ENCODE measurements at places on chromosomes 1 and 21.

GRCh38 chr1:81327743-81328142, 473.0 kb upstream of the ADGRL2 start:
- no peak for DNase-seq

DNA sequence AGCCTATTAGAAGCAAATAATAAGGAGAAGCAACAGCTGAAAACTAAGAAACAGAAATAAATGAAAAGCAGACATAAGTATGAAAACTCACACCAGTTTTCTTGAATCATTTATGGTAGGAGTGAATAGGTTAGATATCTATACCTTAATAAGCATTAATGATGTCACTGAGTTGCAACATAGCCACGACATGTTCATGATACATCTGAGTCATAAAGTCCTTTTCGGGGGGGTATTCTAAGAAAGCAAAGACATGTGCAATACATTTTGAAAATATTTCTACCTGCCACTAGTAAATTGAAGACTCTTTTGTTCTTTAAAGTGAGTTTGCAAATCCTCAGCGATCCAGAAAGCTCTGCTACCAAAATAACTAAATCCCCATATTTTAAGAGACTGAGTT, 7.2 kb downstream of the CD34 start:
- DNase-seq: no peak

DNA sequence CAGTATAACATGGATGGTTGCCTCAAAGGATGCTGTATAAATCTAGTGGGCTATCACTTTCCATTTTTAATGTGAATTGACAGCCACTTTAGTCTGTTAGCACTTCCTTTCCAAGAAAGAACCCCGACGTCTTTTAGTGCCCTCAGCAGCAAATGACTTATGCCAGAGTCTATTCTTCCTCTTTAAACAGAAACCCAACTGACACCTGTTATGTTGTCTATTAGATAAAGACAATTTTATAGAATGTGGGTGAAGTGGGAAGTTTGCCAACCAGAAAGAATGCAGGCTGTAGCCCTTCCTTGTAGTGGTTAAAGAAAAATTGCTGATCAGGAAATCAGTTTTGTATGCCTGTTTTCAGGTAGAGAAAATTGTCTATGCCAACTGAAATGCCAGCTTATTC, 344.9 kb downstream of the ZNF326 start:
- DNase-seq: peak; percentile 5

DNA sequence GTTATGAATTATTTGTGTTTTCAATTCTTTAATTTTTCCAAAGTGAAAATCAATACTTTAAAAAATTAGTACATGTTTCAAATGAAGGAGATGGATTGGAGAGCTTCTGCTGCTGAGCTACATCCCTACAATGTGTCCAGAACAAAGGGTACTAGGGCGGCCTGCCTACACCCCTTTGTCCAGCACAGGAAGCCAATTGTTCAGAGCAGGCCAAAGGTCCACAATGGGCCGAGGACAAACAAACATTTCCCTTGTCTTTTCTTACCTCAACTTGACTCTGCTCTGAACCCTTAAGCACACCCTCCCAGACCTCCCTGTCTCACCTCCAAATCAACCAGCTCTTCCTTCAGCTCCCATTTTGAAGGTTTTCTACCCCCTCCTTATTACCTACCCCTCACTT, 39.4 kb upstream of the CAMK1G start:
- DNase-seq: no peak

DNA sequence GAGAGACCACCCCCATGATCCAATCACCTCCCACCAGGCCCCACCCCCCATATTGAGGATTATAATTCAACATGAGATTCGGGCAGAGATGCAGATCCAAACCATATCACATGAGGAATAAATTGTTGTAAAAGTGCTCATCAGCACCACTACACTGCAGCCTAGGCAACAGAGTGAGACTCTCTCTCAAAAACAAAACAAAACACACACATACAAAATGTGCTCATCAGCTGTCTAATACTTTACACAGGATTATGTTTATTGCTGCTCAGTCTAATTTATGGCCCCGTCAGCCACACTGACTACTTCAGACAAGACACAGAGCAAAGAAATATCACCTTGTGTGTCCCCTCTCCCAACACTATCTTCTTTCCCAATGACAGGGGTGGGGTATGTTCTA, 72.9 kb upstream of the PPM1J start:
- no peak for DNase-seq

GRCh38 chr1:36731226-36732014, 248.7 kb upstream of the CSF3R start:
- DNase-seq: no peak

DNA sequence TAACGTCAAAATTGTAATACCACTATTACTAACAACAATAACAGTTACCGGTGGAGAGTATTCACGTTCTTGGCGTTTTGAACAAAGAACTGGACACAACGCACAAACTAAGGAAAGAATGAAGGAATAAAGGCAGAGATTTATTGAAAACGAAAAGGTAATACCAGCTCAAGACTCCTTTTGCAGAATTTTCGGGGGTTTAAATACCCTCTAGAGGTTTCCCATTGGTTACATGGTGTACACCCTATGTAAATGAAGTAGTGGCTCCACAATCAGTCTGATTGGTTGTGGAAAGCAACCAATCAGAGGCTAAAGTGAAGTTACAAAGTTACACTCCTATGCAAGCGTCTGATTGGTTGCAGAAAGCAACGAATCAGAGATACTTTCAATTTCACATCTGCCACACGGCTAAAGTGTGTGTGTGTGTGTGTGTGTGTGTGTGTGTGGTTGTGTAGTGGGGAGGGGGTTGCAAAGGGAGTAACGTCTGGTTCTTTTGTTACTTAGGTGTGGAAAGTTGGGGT, 1.1 kb upstream of the GTF2B start:
- DNase-seq: peak; percentile 56

DNA sequence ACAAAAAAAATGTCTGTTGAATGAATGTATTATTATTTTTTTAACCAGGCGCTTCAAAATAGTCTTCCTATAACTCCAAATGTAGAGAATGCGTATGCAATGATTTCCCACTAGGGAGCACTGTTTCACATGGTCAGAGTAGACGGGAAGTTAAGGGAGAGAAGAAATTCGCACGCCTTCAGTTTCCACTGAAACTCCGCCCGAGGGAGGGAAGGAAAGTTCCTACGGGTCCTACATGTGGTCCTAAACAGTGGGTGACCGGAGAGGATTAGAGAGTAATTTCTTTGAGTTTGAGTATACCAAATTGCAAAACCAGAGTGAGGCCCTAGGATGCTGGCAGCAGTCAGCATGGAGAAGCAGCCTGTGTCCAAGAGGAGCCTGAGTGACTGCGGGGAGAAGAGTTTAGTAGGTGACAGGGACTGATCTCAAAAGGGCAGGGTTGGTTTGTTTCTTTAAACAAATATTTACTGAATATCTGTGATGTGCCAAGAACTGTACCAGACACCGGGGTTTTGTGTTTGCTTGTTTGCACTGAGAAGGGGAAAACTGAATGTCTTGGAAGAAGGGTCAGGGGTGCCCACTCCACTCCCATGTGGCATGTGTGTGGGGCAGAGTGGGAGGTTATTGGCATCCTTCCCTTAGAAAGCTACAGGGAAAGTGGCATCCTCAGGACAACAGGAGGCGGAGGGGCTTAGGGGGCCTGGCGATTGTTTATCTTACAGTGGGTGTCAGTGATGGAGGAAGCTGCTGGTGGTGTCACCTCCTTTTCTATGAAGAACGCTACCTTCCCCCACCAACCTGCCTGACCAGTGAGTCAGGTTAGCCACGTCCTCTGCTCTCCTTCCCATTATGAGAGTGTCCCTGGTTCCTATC, 22.8 kb downstream of the RNU5D-1 start:
- peak; percentile 58 for DNase-seq

DNA sequence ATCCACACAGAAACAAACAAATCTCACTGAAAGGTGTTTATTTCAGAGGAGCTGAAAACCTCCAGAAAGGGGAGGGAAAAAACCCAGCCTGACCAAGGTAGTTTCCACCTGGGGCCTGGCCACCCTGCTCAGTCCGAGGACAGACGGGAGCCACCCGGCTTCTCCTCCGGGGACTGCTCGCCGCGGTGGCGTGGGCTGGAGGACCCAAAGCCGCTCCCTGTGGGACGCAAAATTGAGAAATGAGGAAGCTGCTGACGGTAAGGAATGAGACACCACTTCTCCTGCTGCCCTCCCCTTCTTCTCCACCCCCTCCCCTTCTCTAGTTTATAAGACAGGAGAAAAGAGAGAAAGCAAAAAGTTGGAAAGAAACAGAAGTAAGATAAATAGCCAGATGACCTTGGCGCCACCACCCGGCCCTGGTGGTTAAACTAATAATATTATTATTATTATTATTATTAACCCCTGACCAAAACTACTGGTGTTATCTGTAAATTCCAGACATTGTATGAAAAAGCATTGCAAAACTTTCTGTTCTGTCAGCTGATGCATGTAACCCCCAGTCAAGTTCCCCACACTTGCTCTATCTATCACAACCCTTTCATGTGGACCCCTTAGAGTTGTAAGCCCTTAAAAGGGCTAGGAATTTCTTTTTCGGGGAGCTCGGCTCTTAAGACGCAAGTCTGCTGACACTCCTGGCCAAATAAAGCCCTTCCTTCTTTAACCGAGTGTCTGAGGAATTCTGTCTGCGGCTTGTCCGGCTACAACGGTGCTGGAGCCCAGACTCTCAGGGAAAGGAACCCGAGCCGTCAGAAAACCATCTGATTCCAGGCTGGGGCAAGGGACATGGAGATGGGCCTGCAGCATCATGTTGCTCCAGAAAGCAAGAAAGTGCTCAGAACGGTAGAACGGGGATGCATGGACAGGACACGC, 12.5 kb downstream of the ITGB2 start:
- no peak for DNase-seq

- no peak for DNase-seq
Observed at GRCh38 chr21:45417951-45418300, 13.0 kb downstream of the COL18A1 start.

GRCh38 chr1:201399352-201400126, 415 bp upstream of the LAD1 start:
- DNase-seq: peak; percentile 68

- no peak for DNase-seq
Observed at GRCh38 chr1:43312212-43312623, 11.4 kb downstream of the TIE1 start.

DNA sequence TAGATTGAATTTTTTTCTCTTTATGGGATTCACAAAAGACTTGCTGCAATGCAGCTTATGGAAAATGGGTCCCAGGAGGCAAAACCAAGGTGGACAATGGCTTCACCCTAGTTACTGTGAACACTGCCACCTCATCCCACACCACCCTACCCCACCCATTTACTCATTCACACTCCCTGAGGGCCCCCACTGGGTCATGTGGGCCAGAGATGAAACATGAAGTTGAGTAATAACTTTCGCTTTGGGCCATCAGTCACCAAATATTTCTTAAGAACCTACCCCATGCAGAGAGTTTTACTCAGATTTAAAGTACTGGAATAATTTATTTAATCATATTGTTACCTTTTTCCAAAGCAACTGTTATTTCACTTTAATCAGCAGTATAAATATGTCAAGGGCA, 191.8 kb downstream of the TPR start:
- DNase-seq: peak; percentile 94

DNA sequence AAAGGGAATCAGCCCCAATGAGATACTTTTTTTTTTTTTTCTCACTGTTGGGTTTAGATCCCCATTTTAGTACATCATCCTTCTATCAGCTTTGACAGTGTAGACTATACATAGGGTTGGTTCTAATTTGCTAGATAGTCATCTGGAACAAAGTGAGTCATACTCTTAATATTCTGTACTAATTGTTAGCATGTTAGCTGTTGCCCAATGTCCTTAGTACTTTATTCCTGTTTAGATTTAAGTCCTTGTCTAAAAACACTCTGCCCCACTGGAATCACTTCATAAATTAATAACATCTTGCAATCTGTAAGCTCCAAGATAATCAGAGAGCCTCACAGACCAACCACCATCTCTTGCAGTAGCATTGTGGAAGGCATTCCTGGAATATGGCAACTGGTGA, 209.8 kb upstream of the KIAA0040 start:
- DNase-seq: no peak

DNA sequence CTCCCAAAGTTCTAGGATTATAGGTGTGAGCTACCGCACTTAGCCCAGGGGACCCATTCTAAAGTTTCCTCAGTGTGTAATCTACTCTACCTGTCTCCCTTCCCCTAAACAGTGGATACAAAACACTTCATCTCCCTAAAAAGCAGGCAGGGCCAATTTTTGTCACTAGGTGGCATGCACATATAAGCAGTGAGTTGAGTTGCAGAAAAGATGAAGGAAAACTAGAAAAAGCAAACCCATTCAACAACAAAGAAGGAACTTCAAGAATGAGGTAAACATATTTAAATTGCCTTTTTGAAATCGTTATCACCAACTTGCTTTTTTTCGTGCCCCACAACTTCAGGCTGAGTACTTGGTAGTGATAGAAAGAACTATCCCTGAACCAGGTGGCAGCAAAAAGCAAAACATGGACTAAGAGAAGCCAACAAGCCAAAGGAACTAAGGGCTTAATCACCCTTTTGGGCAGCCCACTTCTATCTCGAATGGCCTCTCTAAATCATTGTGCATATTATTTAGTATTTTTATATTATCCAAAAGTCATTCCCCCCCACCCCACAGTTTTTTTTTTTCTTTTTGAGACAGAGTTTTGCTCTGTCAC, 19.7 kb upstream of the ALDH9A1 start:
- DNase-seq: peak; percentile 66

DNA sequence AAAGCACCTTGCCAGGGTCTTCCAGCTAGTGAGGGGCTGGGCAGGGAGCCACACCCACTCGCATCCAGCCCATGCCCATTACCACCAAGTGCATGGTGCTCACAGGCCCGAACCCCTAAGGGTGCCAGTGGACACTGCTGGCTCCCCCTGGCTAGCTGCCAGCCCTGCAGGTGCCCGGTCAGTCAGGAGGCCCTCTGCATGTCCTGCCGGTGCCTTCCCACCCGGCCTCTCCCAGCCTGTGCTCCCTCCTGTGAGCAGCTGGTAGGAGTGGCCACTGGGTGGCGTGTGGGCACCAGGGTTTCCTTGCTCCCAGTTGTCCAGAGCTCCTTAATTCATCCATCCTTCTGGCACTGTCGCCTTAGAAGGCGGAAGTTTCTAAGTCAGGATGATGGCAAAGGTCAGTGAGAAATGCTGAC, 33.4 kb downstream of the QSOX1 start:
- peak; percentile 66 for DNase-seq

DNA sequence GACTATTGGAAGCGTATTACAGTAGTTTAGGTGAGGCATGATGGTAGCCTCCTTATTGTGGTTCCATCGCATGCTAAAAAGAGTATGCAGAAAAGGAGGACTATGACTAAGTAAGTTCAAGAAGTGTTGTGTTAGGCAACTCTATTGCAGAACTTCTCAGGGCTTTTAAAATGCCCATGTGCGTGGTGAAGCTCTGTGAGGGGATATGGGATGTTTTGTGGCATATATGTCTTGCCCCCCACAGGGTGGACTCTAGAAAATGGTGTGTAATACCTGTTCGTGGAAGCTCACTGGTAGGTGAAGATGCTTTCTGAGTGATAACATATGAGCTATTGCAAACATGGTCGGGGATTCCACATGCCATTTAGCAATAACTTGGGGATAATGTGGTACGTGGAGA, 31.7 kb downstream of the MAN1A2 start:
- no peak for DNase-seq

All from kidney tubule cell (primary cell).